ENCODE measurements at places on chromosomes 12 and 14.

DNA sequence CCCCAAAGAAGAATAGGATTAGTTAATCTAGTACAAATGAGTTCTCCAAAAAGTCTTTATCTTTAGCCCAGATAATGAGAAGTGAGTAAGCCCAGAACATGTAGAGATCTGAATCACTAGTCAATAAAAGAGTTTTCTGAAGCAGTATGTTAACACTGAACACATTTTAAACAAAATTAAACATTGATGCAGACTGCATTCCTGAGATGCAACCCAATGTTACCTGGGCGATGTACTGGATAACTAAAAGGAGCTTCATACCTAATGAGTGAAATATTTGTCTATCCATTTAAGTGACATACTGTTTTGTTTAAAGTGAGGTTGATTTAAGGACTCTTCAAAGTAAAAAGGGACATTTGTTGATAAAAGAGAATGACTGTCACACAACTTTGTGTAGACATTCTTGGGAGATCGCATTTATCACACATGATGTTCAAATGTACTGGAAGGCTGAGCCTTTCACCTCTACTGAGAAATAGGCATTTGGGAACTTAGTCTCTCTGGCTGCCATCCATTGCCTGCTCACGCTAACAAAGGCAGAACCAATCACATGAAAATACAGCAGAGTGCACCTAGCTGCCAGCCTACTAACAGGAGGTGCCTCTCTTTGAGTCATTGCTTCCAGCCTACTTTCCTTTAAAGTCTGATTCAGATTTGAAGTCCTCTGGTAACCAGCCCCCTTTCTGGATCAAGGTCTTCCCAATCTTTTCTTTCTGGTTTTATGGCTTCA, 287.7 kb downstream of the BTG1 start:
- DNase-seq = no peak

- DNase-seq = no peak
Observed at GRCh38 chr14:80865565-80865964, 76.0 kb downstream of the CEP128 start.

- peak; percentile 66 for DNase-seq
Observed at GRCh38 chr12:113040722-113041171, 15.8 kb upstream of the DTX1 start.

- DNase-seq = no peak
Observed at GRCh38 chr12:106149096-106149784, 10.5 kb upstream of the NUAK1 start.

DNA sequence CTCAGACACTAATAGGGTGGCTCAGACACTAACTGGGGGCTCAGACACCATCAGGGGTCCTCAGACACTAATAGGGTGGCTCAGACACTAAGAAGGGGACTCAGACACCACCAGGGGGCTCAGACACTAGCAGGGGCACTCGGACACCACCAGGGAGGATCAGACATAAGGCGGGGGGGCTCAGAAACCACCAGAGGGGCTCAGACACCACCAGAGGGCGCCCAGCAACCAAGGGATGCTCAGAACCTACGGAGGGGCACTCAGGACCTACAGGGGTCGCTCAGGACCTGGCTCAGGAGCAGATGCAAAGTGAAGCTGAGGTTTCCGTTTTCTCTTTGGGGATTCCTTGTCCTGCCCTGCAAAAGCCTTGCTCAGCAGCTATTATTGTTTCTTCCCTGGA, 448.5 kb downstream of the TMEM121 start:
- no peak for DNase-seq

GRCh38 chr12:127450826-127451225, 816.1 kb upstream of the TMEM132C start:
- DNase-seq = no peak

DNA sequence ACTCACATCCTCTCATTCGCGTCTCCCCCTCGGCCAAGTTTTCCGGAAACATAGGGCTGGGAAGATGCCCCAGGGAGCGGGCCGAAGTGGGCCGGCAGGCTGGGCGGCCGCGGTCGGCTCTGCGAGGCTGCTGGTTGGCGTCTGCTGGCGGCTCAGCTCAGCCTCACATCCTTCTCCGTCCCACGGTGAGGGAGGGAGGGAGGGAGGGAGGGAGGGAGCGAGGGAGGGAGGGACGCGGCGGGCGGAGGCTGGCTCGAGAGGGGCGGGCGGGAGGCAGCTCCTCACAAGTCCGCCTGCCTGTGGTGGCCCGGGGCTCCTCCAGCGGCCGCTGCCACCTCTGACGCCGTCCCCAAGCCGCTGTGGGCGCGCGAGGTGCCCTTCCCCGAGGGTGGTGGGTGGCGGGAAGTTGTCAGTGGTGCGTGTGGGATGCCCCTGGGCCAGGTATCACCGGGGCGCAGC, 93.8 kb downstream of the RFLNA start:
- peak; percentile 92 for DNase-seq

All from hepatic stellate cell (primary cell).